Astrocyte (in vitro differentiated cells and primary cell): ENCODE measurements at places on chromosomes 1 and 21. TPM values are rescaled to one million over a fixed set of nuclear protein-coding genes. Genes with fewer than 3 reads are reported as not detected.

DNA sequence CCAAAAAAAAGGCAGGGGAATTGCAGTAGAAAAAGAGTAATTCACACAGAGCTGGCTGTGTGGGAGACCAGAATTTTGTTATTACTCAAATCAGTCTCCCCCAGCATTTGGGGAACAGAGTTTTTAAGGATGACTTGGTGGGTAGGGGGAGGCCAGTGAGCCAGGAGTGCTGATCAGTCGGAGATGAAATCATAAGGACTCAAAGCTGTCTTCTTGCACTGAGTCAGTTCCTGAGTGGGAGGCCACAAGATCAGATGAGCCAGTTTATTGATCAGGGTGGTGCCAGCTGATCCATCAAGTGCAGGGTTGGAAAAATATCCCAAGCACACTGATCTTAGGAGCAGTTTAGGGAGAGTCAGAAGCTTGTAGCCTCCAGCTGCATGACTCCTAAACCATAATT is 23.7 kb upstream of the EDARADD start:
- H3K27me3 ChIP-seq: no peaks in the 10 kb centered on the region
- H3K27ac ChIP-seq: no peak overlapping the region

Gene RGS13
- total RNA-seq: not detected in 2 replicates

DNA sequence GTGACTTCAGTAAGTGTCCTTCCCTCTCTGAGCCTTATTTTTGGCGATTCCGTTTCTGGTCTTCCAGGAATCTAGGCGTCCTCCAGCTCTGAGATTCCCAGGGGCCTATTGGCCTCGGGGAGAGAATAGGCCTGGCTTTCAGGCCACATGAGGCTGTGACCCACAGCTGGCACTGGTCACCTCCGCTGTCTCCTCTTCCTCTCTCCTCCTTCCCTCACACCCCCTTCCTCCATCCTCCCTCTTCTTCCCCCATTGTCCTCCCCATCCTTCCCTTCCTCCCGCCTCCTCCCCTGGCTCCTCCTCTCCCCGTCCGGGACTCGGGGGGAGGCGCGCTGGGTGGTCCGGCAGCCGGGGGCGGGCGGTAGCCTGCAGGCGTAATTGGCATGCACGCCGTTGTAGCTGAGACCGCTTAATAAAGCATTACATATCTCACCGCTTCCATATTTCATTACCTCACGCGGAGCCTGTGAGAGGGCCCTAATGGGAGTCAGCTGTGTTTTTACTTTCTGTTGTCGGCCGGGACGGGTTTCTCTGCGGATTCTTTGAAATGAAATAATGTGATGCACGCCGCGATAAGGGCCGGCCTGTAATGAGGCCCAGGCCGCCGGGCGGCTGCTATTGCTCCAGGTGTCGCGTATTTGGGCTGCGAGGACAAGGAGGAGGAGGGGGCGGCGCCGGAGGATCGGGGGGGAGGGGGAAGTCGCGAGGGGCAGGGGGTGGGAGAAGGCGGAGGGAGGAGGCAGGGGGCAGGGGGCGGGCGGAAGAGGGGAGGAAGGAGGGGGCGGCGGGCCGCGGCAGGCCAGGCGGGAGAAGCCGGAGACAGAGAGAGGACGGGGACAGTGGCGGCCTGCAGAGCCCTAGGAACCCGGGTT is 95.3 kb downstream of the FOXD2 start:
- H3K4me3 ChIP-seq: peak overlapping the region; percentile 57
- peak; percentile 82 for DNase-seq
- no peak overlapping the region for H3K27ac ChIP-seq
- no peaks in the 10 kb centered on the region for H3K36me3 ChIP-seq
- peaks cover 6% of the 10 kb centered on the region for H3K4me1 ChIP-seq

DNA sequence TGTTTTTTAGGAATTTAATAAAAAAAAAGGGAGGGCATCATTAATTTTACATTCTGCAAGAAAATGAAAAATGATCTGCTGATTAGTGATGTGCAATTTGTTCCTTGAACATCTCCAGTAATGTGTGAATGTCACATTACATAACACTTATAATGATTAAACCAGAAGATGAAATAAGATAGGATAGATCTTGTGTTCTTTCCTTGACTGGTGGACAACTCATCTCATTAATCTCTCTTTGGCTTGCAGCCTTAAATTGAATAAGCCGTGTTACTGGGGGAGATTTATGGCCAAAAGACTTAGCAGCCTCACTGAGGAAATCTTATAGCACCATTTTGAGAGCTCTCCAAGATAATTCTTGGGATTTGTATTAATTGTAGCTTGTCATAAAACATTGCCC is 217.2 kb downstream of the ST6GALNAC3 start:
- no peak overlapping the region for H3K4me3 ChIP-seq
- no peak overlapping the region for H3K27ac ChIP-seq
- DNase-seq: no peak
- no peaks in the 10 kb centered on the region for H3K27me3 ChIP-seq

GRCh38 chr1:192564099-192564498 is 11.5 kb upstream of the RGS1 start:
- DNase-seq: no peak
- peaks cover 11% of the 10 kb centered on the region for H3K4me1 ChIP-seq
- no peak overlapping the region for H3K4me3 ChIP-seq
- no peaks in the 10 kb centered on the region for H3K36me3 ChIP-seq

Gene CD1B
- total RNA-seq: not detected in 2 replicates

DNA sequence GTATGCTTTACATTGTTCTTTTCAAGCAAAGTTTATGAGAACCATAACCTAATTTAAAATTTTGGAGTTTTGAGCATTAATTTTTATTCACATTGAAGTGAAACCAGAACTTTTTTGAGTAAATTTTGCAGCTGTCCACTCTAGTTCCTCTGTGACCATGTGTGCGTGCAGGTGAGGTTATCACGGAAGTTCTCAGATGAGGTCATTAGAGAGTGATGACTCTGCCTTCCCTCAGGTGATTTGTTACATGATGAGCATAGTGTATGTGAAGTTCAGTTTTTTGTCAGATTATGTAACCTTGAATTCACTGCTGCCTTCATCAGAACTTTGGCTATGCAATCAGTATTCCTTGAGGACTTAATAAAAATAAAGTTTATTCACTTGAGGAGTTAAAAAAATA is 828.2 kb downstream of the ADGRL2 start:
- no peaks in the 10 kb centered on the region for H3K27me3 ChIP-seq
- DNase-seq: no peak
- no peak overlapping the region for H3K4me3 ChIP-seq
- no peaks in the 10 kb centered on the region for H3K36me3 ChIP-seq
- no peak overlapping the region for H3K27ac ChIP-seq

DNA sequence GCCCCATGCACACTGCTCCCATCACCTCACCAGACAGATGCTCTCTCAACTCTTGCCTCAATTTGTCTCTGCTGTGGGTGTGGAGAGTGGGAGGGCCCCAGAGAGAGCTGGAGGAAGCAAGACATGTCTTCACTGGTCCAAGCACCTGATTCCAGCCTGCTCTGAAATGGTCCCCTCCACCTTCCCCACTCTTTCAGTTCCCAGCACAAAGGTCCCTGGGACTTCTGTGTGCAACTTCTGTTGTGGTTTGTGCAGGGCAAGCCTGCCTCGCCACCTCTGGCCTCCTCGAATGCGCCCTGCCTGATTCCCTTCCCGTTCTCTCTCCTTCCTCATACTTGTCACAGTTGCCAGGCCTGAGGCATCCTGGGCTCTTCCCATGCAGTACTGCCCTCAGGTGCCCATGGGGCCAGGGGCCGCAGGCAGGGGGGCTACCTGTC is 119.3 kb downstream of the SYT2 start:
- no peaks in the 10 kb centered on the region for H3K27me3 ChIP-seq
- H3K36me3 ChIP-seq: no peaks in the 10 kb centered on the region
- DNase-seq: no peak
- no peak overlapping the region for H3K27ac ChIP-seq
- no peak overlapping the region for H3K4me3 ChIP-seq

DNA sequence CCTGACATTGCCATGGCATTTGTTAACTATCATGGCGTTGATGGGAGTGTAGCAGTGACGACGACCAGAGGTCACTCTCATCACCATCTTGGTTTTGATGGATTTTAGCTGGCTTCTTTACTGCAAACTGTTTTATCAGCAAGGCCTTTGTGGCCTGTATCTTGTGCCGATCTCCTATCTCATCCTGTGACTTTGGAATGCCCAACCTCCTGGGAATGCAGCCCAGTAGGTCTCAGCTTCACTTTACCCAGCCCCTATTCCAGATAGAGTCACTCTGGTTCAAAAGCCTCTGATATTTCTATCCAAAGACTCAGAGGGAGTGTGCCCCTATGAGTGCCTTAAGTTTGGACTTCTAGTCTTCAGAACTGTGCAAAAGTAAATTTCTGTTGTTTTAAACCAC is 130.1 kb downstream of the ADAMTS1 start:
- H3K36me3 ChIP-seq: no peaks in the 10 kb centered on the region
- H3K27ac ChIP-seq: no peak overlapping the region
- no peaks in the 10 kb centered on the region for H3K27me3 ChIP-seq
- H3K4me3 ChIP-seq: no peak overlapping the region

Gene KRTAP19-6
- not detected in 2 replicates for total RNA-seq

Gene LIN28A
- total RNA-seq: 16.7 and 43.7 TPM in 2 replicates

DNA sequence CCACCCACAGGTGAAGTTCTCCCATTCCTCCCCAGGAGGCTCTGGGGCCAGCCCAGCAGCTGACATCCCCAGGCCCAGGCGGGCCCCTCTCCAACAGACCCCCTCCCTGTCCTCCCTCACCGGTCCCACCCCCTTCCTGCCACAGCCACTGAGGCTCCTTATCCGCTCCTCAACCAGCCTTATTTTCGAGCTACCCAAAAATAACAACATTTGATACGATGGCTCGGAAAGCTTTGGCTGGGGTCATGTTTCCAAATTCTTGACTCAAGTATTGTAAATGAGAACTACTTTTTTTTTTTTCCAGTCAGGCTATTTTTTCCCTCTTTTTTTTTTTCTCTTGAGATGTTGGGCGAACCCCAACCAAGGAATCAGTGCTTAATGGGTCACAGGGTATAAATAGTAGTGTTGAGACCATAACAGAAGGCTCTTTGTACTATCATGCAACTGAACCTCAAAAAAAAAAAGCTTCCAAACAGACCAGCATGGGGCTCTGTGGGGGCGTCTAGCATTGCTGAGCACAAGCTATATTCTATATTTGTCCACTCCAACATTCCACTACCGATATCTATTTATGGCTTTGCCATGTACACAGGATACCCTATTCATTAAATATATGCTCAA is 27.2 kb downstream of the IRF2BP2 start:
- peaks cover 22% of the 10 kb centered on the region for H3K4me1 ChIP-seq
- H3K27me3 ChIP-seq: no peaks in the 10 kb centered on the region
- H3K27ac ChIP-seq: no peak overlapping the region
- no peak overlapping the region for H3K4me3 ChIP-seq
- H3K36me3 ChIP-seq: no peaks in the 10 kb centered on the region

Gene CSMD2
- total RNA-seq: 11.1 and 13.6 TPM in 2 replicates

Gene GJA5
- 0.27 and 0.36 TPM in 2 replicates for total RNA-seq

Gene NFYC
- 48.4 and 51.1 TPM in 2 replicates for total RNA-seq

DNA sequence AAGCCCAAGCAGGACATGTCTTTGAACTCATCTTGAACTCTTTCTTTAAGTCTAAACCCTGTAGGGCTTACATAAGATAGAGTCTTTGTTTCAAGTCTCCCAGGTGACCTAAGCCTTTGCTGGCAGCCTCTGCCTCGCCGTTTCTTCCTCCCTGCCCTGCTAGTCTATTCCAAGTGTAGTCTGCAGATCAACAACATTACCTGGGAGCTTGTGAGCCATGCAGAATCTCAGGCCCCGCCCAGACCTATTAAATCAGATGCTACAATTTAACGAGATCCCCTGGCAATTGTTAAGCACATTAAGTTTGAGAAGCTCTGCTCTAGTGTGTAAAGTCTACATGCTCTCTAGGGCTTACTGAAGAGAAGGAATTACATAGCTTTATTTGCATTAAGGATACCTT is 271.6 kb downstream of the PBX1 start:
- no peak overlapping the region for H3K4me3 ChIP-seq
- H3K27me3 ChIP-seq: no peaks in the 10 kb centered on the region
- H3K27ac ChIP-seq: no peak overlapping the region
- H3K36me3 ChIP-seq: no peaks in the 10 kb centered on the region
- H3K4me1 ChIP-seq: no peaks in the 10 kb centered on the region

GRCh38 chr1:89364954-89365550 is 1.2 kb downstream of the GBP6 start:
- no peak overlapping the region for H3K4me3 ChIP-seq
- no peaks in the 10 kb centered on the region for H3K27me3 ChIP-seq
- H3K4me1 ChIP-seq: no peaks in the 10 kb centered on the region
- no peaks in the 10 kb centered on the region for H3K36me3 ChIP-seq
- no peak for DNase-seq

GRCh38 chr1:30670240-30671060 is 52.9 kb downstream of the MATN1 start:
- H3K36me3 ChIP-seq: no peaks in the 10 kb centered on the region
- no peak overlapping the region for H3K4me3 ChIP-seq
- DNase-seq: peak; percentile 11
- no peak overlapping the region for H3K27ac ChIP-seq
- no peaks in the 10 kb centered on the region for H3K27me3 ChIP-seq
- peaks cover 9% of the 10 kb centered on the region for H3K4me1 ChIP-seq

GRCh38 chr1:2845869-2846268 is 44.4 kb upstream of the TTC34 start:
- H3K4me1 ChIP-seq: no peaks in the 10 kb centered on the region
- no peak overlapping the region for H3K4me3 ChIP-seq
- H3K27me3 ChIP-seq: no peaks in the 10 kb centered on the region
- H3K36me3 ChIP-seq: no peaks in the 10 kb centered on the region

DNA sequence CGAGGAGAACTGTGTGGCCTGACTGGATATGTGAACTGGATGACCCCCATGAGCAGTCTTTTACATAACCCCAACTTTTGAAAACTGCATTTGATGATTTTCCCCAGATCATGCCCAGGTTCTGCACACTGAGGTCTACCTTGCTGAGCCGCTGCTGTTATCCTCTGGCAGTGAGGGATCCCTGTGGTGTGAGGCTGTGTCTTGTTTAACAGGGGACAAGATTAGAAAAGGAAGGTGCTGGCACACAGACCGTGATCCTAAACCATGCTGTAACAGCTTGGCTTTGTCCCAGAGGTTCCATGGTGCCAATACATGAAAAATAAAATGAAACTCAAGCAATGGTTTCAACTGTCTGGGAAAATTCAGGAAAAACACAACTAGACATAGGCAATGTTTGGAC is 134.2 kb downstream of the ZZZ3 start:
- H3K4me1 ChIP-seq: peaks cover 12% of the 10 kb centered on the region
- no peak overlapping the region for H3K4me3 ChIP-seq
- no peaks in the 10 kb centered on the region for H3K27me3 ChIP-seq
- no peaks in the 10 kb centered on the region for H3K36me3 ChIP-seq
- DNase-seq: no peak

- peak overlapping the region; percentile 69 for H3K4me3 ChIP-seq
- peak; percentile 60 for DNase-seq
- H3K27ac ChIP-seq: no peak overlapping the region
These were observed 27.8 kb upstream of the RNF187 start for GRCh38 chr1:228459091-228459993.

GRCh38 chr21:38879912-38880576 is 74.3 kb downstream of the ETS2 start:
- H3K36me3 ChIP-seq: no peaks in the 10 kb centered on the region
- DNase-seq: no peak
- H3K27ac ChIP-seq: no peak overlapping the region
- H3K4me3 ChIP-seq: no peak overlapping the region

- DNase-seq: peak; percentile 56
- H3K4me3 ChIP-seq: no peak overlapping the region
- H3K27ac ChIP-seq: no peak overlapping the region
- H3K27me3 ChIP-seq: no peaks in the 10 kb centered on the region
- H3K4me1 ChIP-seq: peaks cover 18% of the 10 kb centered on the region
These were observed 27.2 kb upstream of the LRRC8C start for GRCh38 chr1:89605692-89606091.

GRCh38 chr1:243291292-243291691 is 35.5 kb downstream of the SDCCAG8 start:
- H3K27me3 ChIP-seq: no peaks in the 10 kb centered on the region
- peaks cover 37% of the 10 kb centered on the region for H3K4me1 ChIP-seq
- DNase-seq: no peak
- H3K36me3 ChIP-seq: peaks cover 7% of the 10 kb centered on the region

Gene GSTM1
- total RNA-seq: not detected in 2 replicates
